ENCODE measurements at places on chromosomes 16 and 17.

- H3K27me3 ChIP-seq, result no peaks in the 10 kb centered on the region
- DNase-seq, result no peak
- H3K36me3 ChIP-seq, result no peaks in the 10 kb centered on the region
- H3K4me1 ChIP-seq, result no peaks in the 10 kb centered on the region
Measured at GRCh38 chr17:61817452-61817851, 45.9 kb downstream of the BRIP1 start.

GRCh38 chr17:47698749-47699535, 5.0 kb downstream of the TBKBP1 start:
- peaks cover 5% of the 10 kb centered on the region for H3K36me3 ChIP-seq
- no peaks in the 10 kb centered on the region for H3K27me3 ChIP-seq
- peaks cover 23% of the 10 kb centered on the region for H3K4me1 ChIP-seq
- H3K27ac ChIP-seq, result no peak overlapping the region

GRCh38 chr16:2484898-2485508, 10.1 kb downstream of the TBC1D24 start:
- H3K36me3 ChIP-seq, result no peaks in the 10 kb centered on the region
- no peak overlapping the region for H3K27ac ChIP-seq
- H3K4me1 ChIP-seq, result peaks cover 31% of the 10 kb centered on the region

DNA sequence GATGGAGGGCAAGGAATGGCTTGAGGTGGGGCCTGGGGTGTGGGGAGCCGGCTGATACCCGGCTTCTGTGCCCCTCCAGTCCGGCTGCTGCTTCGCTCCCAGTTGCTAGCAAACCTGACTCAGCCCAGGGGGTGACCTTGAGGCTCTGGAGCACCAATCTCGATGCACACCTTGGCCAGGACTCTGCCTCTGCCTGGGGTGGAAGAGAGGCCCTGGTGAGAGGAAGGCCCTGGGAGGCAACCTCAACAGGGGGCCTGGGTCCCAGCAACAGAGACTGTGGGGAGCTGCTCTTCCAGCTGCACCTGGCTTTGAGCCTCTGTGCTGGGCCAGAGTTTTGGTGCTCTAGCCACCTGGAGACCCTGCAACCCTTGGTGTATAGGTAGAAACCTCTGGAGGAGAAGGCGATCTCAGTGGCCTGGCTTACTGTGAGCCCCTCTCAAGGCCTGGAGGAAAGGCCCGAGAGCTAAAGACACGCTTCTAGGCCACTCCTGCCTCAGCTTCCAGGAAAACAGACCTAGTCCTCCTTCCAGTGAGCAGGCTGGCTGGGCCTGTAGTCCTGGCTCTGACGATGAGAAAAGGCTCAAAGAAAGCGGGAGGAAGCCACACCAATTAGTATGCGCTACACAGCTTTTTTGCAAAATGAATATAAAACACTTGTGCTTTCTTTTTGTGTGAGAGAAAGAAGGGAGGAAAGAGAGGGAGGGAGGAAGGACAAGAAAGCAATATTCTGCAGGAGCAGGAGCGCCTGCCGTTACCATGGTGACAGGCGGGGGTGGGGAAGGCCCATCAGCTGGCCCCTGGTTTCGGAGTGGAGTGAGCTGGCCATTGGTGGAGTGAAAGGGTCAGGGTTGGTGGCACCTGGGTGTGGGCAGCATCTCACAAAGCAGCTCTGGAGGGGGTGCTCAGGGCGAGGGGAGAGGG, 51.0 kb downstream of the VAC14 start:
- no peaks in the 10 kb centered on the region for H3K27me3 ChIP-seq
- H3K27ac ChIP-seq, result peak overlapping the region; percentile 79
- peaks cover 85% of the 10 kb centered on the region for H3K4me1 ChIP-seq
- DNase-seq, result no peak
- H3K4me3 ChIP-seq, result no peak overlapping the region

DNA sequence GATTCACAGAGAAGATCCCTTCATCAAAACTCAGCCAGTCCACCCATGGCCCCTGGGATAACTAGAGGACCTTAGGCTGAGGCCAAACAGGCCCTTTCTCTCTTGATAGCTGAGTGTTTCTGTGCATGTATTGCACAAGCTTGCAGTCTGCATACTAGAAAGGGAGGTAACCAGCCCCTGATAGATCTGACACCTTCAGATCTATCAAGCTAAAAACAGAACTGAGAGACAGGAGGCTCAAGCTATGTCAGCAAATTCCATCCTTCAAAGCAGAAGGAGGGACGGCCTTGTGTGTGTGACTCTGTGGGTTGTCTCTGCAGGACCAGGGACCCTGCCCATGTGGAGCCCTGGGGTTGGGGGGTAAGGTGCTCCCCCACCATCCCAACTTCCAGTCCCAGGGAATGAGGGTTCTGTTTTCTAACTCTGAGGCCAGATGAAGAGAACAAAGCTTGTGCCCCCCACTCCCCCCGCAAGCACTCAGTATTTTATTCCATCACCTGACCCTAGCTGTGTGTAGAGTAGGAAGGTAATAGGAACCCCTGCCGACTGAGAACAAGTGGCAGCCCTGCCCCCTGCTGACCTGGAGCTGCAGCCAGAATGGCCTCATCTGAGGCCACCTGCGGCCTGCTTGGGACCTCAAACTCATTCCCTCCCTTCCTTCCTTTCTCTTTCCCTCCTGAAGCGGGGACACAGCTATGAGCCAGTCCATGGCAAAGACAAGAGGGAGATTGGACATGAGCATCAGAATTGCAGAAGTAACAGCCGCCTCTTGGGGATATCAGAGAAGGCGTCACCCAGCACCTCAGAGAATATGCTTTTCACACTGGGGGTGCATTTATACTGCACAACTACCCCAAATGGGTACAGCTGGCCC, 63.8 kb downstream of the SMPD3 start:
- H3K4me3 ChIP-seq, result no peak overlapping the region
- no peaks in the 10 kb centered on the region for H3K27me3 ChIP-seq
- H3K27ac ChIP-seq, result no peak overlapping the region
- H3K36me3 ChIP-seq, result no peaks in the 10 kb centered on the region
- H3K4me1 ChIP-seq, result no peaks in the 10 kb centered on the region

DNA sequence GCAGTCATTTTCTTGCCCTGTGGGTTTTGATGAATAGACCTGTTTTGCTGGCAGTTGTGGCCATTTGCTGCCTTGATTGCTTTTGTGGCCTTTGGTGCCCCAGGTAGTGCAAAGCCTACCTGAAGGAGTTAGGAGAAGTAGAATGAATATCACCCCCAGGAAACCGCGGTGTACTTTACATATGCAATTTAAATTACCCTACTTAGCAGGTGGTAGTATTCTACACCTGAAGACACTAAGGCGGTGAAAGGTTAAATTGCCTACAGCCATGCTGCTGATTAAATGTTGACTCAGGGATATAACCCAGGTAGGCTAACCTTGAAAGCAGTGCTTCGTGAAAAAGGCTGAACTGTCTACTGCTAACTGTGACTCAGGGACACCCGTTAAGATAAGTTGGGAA, 27.2 kb upstream of the WWOX start:
- H3K36me3 ChIP-seq, result no peaks in the 10 kb centered on the region
- no peaks in the 10 kb centered on the region for H3K27me3 ChIP-seq
- H3K4me1 ChIP-seq, result no peaks in the 10 kb centered on the region
- no peak for DNase-seq
- no peak overlapping the region for H3K27ac ChIP-seq

DNA sequence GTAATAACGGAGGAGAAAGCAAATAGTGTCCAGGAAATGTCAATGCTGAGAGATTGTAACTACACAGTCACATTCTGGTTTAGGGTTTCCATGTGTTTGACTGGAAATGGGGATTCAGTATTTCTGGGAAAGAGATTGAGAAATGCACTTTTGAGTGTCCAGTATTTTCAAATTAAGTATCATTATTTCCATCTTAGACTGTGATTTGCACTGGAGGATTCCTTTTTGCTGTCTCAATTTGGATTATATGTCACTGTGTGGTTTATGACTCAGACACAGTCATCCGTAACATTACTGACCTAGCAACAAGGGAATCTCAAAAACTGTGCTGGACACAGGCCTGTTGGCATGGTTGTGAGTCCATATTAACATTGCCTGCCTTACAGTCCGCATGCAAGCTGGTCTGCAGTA, 681.4 kb downstream of the CDH11 start:
- no peak for DNase-seq
- H3K27ac ChIP-seq, result no peak overlapping the region
- H3K27me3 ChIP-seq, result no peaks in the 10 kb centered on the region
- H3K4me1 ChIP-seq, result no peaks in the 10 kb centered on the region
- no peak overlapping the region for H3K4me3 ChIP-seq

- no peak overlapping the region for H3K4me3 ChIP-seq
- DNase-seq, result no peak
- no peaks in the 10 kb centered on the region for H3K27me3 ChIP-seq
- H3K4me1 ChIP-seq, result no peaks in the 10 kb centered on the region
- H3K27ac ChIP-seq, result no peak overlapping the region
- no peaks in the 10 kb centered on the region for H3K36me3 ChIP-seq
Measured at GRCh38 chr16:51747329-51747728, 596.3 kb upstream of the SALL1 start.

GRCh38 chr16:14641926-14642325, 9.2 kb downstream of the BFAR start:
- peaks cover 13% of the 10 kb centered on the region for H3K4me1 ChIP-seq
- H3K27me3 ChIP-seq, result no peaks in the 10 kb centered on the region
- H3K27ac ChIP-seq, result no peak overlapping the region
- no peaks in the 10 kb centered on the region for H3K36me3 ChIP-seq

DNA sequence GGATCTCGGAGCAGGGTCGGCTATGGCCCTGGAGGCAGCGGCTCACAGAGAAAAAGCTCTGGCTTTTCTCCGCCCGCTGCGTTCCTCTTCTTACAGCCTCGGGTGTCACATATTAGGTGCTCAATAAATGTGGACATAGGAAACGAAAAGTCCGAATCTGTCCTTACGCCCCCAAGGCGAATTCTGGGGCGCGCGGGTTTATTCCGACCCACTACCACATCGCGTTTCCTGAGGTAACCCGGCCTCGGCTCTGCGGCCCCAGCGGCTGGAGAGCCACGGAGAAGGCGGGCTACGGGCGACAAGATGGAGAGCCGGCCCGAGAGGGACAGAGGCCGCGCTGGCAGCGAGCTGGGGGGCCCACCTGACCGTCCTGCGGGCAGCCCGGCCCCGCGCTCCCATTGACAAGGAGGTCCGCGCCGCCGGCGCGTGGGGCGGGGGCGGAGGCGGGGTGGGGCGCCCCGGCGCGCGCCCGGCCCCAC, 573 bp upstream of the GNAO1 start:
- no peaks in the 10 kb centered on the region for H3K27me3 ChIP-seq
- DNase-seq, result no peak
- peak overlapping the region; percentile 71 for H3K4me3 ChIP-seq
- no peaks in the 10 kb centered on the region for H3K36me3 ChIP-seq

GRCh38 chr17:30031214-30031869, 85.3 kb upstream of the NSRP1 start:
- no peak overlapping the region for H3K4me3 ChIP-seq
- no peaks in the 10 kb centered on the region for H3K36me3 ChIP-seq
- no peak for DNase-seq
- H3K27ac ChIP-seq, result no peak overlapping the region
- no peaks in the 10 kb centered on the region for H3K4me1 ChIP-seq

GRCh38 chr17:44279346-44279665, 11.4 kb upstream of the SLC4A1 start:
- H3K4me1 ChIP-seq, result no peaks in the 10 kb centered on the region
- no peak overlapping the region for H3K27ac ChIP-seq
- DNase-seq, result no peak
- no peaks in the 10 kb centered on the region for H3K27me3 ChIP-seq

DNA sequence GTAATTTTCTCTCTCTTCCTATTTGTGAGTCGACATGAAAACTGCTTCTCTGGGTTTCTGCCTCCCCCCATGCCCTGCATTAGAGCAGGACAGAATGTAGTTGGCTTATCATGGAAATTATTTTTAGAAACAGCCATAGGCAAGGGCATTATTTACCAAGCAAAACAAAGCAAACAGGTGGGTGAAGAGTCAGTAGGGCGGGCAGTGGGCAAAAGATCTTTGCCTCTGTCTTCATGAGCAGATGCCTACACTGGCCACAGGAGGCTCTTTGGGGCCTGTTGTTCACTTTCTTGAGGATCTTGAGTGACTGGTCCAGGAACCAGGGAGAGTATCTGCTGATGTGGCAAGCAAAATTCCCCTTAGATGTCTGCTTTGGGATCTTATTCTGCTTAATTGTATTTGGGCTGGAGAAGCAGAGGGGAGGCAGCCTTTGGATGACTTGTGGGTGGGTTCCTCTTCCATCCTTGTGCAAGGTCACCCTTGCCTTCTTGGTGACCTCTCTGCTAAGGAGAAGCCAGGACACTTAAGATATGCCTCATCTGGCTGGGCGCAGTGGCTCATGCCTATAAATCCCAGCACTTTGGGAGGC, 42.5 kb upstream of the CLEC19A start:
- H3K4me3 ChIP-seq, result no peak overlapping the region
- no peaks in the 10 kb centered on the region for H3K4me1 ChIP-seq
- H3K36me3 ChIP-seq, result no peaks in the 10 kb centered on the region
- no peak overlapping the region for H3K27ac ChIP-seq

DNA sequence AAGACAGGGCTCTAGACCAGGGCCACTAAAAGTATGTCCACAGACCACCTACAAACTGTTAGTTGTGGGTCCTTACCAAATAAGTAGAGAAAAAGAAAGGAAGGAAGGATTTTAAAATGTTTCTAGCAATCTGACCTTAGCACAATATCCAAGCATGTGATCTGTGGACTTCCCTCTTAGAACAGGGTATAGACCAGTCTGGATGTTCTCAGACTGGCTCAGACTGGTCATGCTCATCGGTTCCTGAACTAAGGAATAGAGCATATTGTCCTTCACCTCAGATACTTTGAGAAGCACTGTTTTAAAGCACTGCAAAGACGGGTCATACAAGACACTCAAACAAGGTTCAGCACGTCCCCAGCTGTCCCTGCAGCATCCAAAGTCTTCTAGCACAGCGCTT, 25.8 kb downstream of the CUEDC1 start:
- H3K27me3 ChIP-seq, result no peaks in the 10 kb centered on the region
- H3K36me3 ChIP-seq, result no peaks in the 10 kb centered on the region
- peaks cover 95% of the 10 kb centered on the region for H3K4me1 ChIP-seq
- no peak for DNase-seq
- H3K4me3 ChIP-seq, result no peak overlapping the region
- peak overlapping the region; percentile 5 for H3K27ac ChIP-seq

GRCh38 chr17:42547001-42547461, 5.7 kb upstream of the HSD17B1 start:
- no peak overlapping the region for H3K4me3 ChIP-seq
- no peaks in the 10 kb centered on the region for H3K27me3 ChIP-seq
- no peak for DNase-seq
- H3K27ac ChIP-seq, result no peak overlapping the region
- H3K36me3 ChIP-seq, result no peaks in the 10 kb centered on the region

GRCh38 chr17:46831573-46832330, 13.3 kb upstream of the WNT3 start:
- H3K27me3 ChIP-seq, result no peaks in the 10 kb centered on the region
- no peaks in the 10 kb centered on the region for H3K36me3 ChIP-seq
- no peak for DNase-seq
- H3K27ac ChIP-seq, result no peak overlapping the region

GRCh38 chr17:78400581-78401240, 22.3 kb downstream of the PGS1 start:
- H3K27me3 ChIP-seq, result no peaks in the 10 kb centered on the region
- H3K4me1 ChIP-seq, result no peaks in the 10 kb centered on the region
- no peak overlapping the region for H3K4me3 ChIP-seq
- H3K27ac ChIP-seq, result no peak overlapping the region

Data from vagina (tissue), 2 donors.